ENCODE measurements at places on chromosomes 2 and 18.

GRCh38 chr18:7856733-7857132 is 289.6 kb downstream of the PTPRM start:
- DNase-seq, result no peak

DNA sequence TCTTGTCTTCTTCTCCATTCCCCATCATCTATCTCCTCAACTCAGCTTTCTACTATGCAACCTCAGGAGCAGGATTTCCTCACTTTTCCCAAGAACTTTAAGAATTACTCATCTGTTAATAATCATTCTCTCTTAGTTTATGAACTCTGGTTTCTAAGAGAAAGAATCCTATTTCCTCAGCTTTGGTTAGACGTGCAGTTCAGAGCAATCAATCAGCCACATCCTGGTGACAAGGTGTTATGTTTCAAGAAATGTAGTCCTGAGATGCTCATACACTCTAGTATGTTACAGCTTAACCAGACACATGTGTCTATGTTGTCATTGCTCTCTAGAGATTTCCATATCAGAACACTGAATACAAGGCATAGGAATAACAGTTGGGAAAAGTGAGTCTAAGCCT is 277.9 kb downstream of the MBD2 start:
- no peak for DNase-seq

- no peak for DNase-seq
Measured at GRCh38 chr2:218300141-218300540, 7.8 kb upstream of the TMBIM1 start.

GRCh38 chr2:120653046-120653445 is 82.6 kb upstream of the GLI2 start:
- no peak for DNase-seq

- DNase-seq, result no peak
Measured at GRCh38 chr2:186274936-186275575, 211.0 kb upstream of the ZC3H15 start.

DNA sequence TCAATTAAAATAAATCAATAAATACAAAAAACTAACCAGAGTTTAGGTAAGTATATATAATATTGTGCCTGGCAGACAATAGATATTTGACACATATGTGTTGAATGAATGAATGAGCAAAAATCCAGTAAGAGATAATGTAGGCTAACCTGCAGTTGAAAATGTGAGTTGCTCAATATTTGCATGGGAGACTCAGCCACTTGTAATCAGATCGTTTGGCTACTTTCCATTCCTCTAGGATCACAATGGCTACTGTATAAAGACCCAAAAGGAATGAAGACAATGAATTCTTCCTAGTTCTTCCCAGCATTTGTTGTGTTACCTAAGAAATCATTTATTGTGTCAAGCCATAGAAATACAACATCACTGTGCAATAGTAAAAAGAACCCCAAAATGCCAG is 25.3 kb downstream of the PIEZO2 start:
- DNase-seq, result no peak

- no peak for DNase-seq
Measured at GRCh38 chr2:105439141-105439540, 40.3 kb upstream of the FHL2 start.

GRCh38 chr2:12979066-12979465 is 262.3 kb downstream of the TRIB2 start:
- DNase-seq, result no peak

- DNase-seq, result no peak
Measured at GRCh38 chr2:75224636-75225094, 25.3 kb upstream of the TACR1 start.

- no peak for DNase-seq
Measured at GRCh38 chr2:238698072-238698352, 149.9 kb upstream of the TWIST2 start.

GRCh38 chr2:133888621-133889219 is 320.5 kb upstream of the NCKAP5 start:
- no peak for DNase-seq

DNA sequence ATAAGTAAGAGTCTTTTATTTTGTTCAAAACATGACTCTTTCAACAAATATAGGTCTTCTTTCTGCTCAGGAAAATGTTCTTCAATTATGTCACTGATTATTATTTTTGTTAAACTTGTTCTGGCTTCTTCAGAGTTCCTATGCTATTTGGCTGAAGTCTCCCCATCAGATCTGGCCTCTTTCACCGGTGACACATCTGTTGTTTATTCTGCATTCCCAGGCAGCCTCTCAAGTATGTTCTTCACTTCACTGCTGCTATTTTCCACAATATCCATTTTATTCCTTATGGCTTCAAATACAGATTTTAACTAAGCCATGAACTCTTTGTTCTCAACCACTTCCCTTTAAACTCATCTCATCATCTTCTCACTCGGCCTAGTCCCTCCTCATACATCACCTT is 45.7 kb downstream of the HDAC4 start:
- DNase-seq, result no peak

DNA sequence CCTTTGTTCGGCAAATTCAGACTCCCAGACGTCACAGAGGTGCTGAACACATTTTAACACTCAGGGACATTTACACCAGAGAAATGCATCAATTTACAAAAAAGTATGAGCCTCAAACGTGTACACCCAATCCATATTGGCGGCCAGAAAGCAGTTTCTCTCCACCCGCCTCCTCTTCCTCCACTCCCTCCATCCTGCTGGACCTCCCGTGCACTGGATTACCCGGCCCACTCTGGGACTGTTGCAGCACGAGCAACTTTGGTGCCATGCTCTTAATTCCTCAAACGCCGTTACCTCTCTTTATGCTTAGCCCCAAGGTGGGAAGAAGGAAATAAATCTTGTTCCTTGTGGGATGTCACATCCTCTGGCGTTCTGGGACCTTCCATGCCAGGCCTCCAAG is 243.4 kb downstream of the ZNF516 start:
- DNase-seq, result no peak

DNA sequence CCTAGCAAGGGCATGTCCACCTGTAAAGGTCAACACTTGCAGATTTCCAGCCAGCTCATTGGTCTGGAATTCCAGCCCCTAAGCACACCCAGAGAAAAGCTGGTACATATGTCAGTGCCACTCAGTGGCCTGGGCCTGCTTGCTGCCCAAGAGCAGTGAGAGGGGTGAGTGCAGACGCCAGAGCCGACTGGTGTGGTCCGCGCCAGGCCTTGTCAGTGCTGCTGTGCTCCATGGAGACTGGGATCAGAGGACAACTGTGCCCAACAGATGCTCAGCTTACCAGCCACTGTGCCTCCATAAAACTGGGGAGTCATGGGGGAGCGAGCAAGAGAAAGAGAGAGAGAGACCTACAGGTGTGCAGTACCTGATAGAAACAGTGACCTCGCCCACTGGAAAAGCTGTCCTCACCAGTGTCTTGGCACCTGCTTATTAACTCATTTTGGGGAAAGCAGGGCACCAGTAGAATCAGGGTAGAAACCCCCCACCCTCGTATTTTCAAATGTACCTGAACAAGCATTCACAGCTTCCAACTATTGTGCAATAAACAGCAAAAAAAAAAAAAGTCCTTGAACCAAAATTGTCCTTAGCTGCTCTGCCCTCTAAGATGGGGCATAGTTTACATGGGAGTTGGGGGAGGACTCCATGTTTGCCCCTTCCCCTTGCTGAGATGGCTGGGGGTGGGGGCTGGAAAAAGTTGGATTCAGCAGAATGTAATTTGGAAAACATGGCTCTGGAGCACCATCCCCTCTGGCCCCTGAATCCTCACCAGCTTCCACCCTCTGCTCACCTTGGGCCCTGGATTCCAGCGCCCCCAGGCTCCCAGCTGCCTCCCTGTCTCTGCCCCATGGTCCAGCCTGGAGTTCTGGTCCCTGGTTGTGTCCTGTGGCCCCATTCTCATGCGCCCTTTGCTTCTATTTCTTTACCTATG is 1.4 kb upstream of the SP140L start:
- DNase-seq, result no peak

DNA sequence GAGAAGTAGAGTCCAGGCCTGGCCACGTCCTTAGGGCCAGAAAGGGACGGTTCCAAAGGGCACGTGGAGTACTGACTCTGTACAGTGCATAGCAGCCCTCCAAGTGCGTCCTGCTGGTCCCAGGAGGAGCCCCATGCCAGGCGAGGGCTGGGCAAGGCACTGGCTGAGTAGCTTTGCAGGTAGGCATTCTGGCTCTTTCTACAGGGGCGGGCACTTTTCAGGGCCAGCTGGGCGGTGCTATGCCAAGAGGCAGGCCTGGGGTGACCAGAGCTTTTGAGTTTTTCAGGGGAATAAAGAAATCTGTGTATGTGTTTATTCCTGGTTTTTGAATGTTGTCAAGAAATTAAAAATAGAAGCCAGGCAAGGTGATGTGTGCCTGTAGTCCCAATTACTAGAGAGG is 15.4 kb upstream of the GLI2 start:
- DNase-seq, result peak; percentile 48

DNA sequence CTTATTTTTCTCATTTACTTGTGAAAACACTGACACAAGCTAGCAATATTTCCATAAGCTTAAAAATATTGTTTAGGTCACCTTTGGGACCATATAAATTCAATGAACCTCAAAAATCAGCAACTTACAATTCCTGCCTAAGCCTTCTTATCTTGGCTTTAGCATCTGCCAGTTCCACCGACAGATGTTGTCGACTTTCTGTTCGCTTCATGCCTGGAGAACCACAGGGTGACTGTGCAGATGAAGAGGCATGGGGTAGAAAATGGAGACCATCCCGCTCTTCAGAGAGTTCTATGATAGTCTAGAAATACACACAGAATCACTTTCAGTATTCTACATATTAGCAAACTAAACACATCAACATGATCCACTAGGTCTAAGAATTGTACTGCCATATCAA is 64.2 kb downstream of the CCDC88A start:
- no peak for DNase-seq

DNA sequence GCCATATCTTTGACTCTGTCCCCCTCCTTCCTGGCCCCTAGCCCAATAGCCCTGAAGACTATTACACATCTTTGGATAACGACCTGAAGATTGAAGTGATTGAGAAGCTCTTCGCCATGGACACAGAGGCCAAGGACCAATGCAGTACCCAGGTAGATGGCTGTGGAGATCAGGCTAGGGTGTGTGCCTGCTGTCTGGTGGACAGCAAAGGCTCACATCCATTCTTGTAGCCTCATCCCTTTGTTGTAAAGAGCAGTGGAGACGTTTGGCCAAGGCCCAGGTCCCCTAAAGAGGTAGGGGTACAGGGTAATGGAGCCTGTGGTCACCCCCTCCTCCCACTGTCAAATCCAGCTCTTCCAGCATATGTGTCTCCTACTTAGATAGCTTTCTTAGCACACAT is 81.4 kb downstream of the EPAS1 start:
- no peak for DNase-seq

GRCh38 chr2:10160203-10160955 is 37.8 kb downstream of the RRM2 start:
- no peak for DNase-seq

- DNase-seq, result no peak
Measured at GRCh38 chr2:204019572-204020501, 83.3 kb downstream of the ICOS start.

DNA sequence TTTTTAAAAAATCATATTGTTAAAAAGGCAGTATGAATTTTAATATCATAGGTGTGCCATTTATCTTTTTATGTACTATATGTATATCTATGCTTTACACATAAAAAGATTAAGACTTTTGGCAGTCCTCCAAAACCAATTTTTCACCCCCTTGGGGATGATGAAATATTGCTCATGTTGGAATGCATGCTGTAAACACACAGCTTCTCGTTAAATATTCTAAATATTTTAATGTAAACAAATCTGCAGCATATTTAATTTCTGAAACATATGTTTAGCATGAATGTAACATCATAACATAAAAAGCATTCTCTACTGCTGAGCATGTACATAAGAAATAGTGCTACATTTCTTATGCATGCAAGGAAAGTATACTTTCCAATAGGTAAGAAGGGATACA is 484.3 kb upstream of the LRATD1 start:
- DNase-seq, result no peak

DNA sequence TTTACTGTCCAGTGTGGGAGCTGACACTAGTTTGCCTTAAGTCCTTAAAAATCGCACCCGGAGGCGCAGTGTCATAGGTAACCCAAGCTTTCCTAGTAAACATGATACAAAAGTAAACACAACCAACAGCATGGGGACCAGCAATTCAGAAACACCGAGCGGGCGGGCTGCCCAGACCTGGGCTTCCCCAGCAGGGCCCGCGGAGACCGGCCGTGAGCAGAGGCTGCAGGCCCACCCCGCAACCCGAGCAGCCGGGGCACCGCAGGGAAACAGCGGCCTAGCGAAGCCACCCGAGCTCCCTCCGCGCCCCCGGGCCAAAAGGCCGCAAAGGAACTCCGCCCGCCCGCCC is 296 bp downstream of the TTC21B start:
- peak; percentile 82 for DNase-seq

GRCh38 chr2:231369580-231370428 is 25.7 kb upstream of the B3GNT7 start:
- DNase-seq, result no peak

DNA sequence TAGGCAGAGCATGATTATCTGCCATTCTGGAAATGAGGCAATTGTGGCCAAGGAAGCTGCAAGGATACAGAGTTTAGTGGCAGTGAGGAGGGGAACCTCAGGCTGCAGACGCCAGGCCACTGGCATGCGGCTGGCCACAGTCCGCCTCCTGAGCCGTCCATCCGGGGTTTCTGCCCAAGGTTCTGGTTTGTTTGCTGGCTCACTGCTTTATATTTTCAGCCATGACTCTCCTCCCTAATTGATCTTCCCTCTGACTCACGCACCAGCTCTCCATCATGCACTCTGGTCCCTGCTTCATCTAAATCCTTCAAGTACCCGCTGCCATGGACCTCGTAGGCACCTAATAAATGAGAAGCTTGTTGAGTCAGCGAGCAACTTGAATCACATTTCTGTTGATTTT is 107.8 kb upstream of the REV1 start:
- DNase-seq, result no peak

DNA sequence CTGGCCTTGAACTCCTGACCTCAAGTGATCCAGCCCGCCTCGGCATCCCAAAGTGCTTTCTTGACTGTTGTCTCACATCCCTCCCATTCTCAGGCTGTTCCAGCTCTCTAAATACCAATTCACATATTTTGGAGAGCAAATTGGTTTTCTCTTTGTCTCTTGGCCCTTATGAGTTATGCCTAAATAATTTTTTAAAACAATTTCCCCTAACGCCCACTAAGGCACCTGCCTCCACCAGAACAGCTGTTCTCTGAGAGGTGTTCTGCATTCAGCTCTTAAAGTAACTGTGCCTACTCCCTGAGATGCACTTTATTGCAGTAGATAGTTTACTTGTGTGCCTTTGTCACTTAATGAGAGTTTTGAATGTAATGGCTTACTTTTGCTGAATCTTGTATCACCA is 6.9 kb downstream of the CCDC195 start:
- no peak for DNase-seq

All from suprapubic skin (tissue), 4 donors.